ENCODE measurements at places on chromosomes 2 and 18. TPM values are rescaled to one million over a fixed set of nuclear protein-coding genes. Genes with fewer than 3 reads are reported as not detected.

- DNase-seq: no peak
Measured at GRCh38 chr2:157989227-157989626, 112.4 kb upstream of the UPP2 start.

GRCh38 chr2:233766416-233766815 is 6.3 kb downstream of the UGT1A1 start:
- no peak for DNase-seq

DNA sequence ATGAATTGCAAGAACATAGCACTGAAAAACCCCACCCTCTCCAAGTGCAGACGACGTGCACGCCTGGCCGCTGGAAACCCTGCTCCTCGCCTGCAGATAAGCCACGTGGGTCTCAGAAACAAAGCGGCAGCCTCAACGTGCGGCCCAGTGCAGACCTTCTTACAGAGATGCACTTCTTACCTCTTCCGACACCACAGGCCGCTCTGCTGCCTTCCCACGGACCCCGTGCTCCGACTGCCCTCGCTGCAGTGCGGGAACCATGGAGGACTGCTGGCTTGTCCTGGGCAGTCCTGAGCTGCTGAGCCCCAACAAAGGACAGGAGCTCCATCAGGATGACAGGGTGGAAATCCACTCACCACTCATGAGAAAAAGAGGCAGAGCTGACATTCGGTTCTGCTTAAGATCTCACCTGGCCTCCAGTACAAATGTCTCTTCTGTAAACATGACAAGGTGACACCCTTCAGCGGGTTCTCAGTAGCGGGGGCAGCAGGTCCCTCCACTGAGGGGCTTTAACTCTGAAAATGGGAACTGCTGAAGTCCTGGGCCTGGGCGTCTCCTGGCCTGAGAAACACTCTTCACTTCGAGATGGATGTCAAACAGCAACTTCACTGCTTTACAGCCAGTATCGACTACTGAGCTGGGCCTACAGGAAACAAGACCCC is 6.2 kb downstream of the COPS9 start:
- DNase-seq: no peak

Gene DLGAP1
- polyA plus RNA-seq: not detected

DNA sequence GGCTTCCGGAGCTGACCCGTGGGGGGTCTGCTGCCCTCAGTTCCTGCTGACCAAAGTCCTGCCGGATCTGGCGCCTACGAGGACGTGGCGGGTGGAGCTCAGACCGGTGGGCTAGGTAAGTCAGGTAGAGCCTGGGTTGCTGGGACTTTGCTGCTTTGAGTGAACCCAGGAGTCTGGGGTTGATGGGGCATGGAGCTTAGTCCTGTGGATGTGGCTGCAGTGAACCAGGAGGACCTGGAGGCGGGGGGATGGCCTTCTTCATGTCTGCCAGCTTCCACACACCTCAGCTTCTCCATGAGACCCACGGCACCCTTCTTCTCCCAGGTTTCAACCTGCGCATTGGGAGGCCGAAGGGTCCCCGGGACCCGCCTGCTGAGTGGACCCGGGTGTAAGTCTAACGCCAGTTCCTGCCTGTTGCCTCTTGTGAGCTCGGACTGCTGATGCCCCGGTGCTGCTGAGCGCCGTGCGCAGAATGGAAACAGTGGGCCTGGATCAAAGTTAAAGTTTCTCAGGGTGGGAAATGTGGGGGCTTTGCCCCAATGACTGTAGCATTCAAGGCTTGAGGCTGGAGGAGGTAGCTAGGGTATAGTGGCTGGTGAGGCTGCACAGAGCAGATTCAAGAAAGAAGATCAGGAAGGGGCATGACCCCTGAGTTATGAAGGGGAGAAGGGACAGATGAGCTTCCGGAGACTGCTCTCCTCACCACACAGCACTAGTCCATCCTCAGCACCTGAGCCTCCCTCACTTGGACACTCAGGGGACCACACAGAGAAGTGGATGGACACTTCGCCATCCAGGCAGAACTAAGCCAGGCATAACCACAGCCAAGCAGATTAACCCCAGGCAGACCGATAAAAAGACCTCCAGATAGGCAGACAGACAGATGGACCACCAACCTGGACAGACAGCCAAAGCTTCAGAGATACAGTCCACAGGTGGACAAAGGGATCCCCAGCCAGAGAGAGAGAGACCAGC is 17.3 kb downstream of the PTPN18 start:
- DNase-seq: no peak

DNA sequence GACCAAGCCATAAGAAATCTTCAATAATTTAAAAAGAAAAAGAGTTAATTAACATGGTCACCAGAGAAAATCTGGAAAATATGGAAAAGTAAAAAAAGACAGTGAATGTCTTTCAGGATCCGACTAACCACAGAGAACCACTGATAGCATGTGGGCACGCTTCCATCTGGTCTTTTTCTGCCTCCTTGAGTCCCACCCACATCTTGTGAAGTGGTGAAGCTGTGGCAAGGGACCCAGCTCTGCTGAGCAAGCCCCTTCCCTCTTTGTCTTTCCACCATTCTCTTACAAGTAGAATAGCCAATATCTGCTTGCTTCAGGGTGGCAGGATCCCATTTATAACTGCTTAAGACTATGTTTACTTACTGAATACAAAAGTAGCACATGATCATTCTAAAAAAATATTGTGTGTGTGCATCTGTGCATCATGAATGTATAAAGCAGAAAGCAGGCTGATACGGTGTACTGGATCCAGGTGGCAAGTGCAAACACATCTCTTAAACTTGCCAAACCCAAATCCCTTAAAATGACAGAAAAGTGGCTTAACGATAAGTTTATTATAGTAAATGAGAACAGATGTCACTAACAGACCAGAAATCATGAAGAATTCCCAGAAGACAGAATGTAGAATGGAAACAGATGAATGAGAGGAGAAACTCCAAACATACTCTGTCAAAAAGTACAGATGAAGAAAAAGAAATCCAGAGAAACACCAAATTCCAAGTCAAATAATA is 52.3 kb downstream of the FOXI3 start:
- DNase-seq: no peak

DNA sequence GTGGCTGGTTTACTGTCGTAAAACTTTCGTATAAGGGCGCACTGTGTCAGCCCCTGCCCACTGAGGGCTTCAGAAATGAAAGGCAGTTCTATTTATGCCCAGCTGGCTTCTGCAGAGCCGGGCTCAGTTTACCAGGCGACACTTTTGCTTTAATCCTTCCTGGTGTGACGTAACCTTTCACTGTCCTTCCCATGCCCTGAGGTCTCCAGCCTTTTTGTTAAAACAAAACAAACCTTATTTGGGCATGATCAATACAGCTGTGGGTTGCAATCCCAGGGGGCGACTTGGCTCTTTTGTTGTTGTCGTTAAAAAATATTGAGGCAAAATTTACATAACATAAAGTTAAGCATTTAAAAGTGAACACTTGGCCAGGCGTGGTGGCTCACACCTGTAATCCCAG is 85.3 kb downstream of the AGAP1 start:
- DNase-seq: no peak

- DNase-seq: no peak
Measured at GRCh38 chr2:15756011-15756550, 164.4 kb downstream of the DDX1 start.

DNA sequence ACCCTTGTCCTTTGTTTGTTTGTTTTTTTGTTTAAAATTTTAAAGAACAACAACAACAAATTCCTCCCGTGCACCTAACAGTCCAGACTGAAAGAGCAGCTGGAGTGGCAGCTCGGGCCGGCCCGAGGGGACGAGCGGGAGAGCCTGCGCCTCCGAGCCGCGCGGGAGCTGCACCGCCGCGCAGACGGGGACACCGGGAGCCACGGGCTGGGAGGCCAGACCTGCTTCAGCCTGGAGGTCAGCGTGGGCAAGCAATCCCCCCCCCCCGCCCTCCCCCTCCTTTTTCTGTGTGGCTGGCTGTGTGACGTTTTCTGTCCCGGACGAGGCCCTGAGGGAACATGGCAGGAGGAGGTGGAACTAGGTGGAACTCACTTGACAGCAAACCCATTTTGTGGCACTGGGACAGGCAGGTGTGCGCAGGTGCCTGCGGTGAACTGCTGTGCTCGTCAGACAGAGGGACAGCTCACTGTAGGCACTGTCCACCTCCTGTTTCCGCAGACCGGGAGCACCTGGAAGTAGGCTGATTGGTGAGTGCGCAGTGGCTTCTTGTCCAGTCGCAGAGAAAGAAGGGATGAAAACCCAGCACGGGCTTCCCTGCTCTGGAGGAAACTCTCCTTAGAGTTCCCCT is 80.6 kb downstream of the MTCL1 start:
- DNase-seq: no peak

Gene PSMA8
- polyA plus RNA-seq: not detected

Gene MYO1B
- 128 TPM for polyA plus RNA-seq

Gene SEC11C
- 23.3 TPM for polyA plus RNA-seq

Gene VWA3B
- polyA plus RNA-seq: 0.16 TPM

GRCh38 chr2:10428924-10429323 is 19.2 kb downstream of the ODC1 start:
- DNase-seq: no peak

Gene ACTR3
- 170 TPM for polyA plus RNA-seq

GRCh38 chr18:711310-711656 is 1.1 kb downstream of the ENOSF1 start:
- DNase-seq: no peak

DNA sequence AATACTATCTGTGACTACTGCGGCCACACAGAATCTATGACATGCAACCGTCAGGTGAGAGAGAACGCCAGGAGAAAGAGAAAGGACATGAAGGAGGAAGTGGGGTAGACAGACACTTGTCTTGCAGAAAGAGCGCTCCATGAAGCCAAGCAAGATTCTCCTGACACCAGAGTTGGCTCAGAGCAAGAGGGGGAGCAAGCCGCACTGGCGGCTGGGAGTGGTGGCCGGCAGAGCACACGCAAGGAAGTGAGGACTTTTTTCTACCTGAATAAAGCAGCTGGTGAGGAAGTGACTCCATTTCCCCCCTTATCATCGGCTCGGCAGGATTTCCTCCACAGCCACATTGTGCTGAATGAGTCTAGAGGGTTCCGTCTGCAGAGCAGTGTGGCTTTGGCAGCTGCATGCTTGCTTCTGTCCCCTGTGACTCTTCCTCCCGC is 181.6 kb downstream of the BCL2 start:
- DNase-seq: no peak

- DNase-seq: peak; percentile 8
Measured at GRCh38 chr2:173854840-173855239, 110.3 kb downstream of the SP3 start.

DNA sequence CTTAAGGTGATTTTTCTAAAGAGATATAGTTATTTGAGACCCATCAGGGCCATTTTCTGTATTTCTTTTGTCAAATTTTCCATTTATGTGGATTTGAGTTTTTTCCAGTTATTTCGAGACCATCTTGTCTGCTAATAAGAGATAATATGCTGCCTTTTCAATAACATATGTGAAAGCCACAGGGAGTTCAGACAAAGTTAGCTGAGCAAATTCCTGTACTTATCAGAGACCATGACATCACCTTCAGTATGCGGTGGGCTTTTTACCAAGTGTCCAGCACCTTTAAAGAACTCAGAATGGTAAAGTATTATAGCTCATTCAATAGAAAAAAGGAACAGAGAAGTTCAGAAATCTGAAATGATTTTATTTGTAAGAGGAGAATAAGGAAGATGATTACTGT is 11.7 kb downstream of the MAPK4 start:
- no peak for DNase-seq

Gene GCG
- polyA plus RNA-seq: not detected
